ENCODE measurements at places on chromosomes 4 and X.

GRCh38 chr4:158139086-158139485 lies 33.7 kb downstream of the GASK1B start:
- DNase-seq = no peak

DNA sequence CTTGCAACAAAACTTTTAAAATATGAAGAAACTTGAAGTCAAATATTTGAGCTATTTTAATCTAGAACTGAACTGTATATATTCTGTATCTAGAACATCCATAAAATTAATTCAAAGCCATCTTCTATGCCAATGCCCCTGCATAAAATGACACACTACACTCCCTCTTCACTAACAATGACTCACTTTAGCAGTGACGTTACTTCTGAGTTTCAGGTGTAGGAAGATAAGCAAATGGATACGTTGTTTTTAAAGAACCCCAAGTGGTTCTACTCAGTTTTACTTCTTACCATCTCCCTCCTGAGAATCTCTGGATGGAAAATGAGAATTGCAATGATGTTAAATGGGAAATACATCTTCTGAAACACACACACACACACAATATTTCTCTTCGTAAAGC lies 45.2 kb downstream of the CXXC4 start:
- no peak for DNase-seq

DNA sequence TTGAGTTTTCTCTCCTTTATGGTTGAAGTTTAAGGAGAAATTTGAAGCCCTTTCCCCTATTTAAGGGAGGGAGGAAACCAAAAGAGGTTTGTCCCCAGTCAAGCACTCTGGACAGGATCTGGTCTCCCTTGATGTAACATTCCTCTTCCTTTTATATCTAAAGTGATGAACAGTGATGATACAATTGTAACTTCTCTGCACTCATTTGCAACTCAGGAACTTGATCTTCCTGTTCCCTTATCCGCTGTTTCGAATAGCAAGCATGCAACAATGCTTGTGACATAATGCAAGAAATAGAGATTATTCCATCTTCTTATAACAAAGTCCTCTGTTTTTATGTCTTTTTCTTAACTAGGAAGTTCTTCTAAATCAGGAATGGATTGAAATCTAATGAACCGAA lies 18.3 kb downstream of the ALPK1 start:
- no peak for DNase-seq

GRCh38 chrX:56947699-56948098 lies 47.6 kb downstream of the SPIN3 start:
- no peak for DNase-seq

DNA sequence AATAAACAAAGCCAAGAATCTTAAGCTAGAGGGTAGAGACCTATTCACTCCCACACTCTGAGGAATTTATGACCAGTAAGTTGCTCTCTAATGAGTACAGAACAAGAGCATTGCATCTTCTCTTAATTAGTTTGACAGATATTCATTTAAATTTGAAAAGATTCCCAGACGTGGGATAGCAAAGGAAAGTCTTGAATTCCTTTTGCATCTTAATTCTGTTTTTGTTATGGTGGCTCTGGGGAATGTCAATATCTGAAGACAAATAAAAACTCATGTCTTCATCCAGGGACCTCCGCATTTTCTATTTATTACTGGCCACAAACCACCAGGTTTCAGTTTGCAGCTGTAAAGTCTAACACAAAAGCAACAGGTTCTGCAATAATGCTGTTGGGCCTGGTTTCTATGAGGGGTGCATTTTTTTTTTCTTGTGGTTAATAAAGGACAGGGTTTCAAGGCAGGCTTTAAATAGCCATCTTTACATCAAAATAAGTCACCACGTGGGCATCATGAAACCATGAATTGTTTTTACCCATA lies 172.3 kb downstream of the SHROOM3 start:
- DNase-seq = no peak

DNA sequence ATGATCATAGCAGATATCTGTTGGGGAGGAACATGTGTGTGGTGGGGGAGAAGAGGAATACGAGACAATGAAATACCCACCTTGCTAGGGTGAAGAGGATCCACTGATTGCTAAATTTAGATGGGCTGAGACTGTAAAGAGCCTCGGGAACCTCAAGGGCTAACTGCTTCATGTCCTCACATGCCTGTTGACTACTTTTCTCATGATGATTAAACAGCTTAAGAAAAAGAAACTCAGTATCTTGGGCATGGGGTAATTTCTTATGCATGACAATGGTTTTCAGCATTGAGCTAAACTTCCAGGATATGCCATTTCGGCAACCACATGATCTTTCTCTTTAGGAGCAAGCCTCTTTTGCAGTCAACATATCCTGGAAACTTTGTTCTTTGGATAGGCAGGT lies 3.9 kb upstream of the LNX1 start:
- no peak for DNase-seq

- DNase-seq = no peak
Observed at GRCh38 chrX:40263014-40263560, 165.3 kb upstream of the BCOR start.

- no peak for DNase-seq
Observed at GRCh38 chr4:52096048-52096447, 44.9 kb downstream of the SPATA18 start.

- no peak for DNase-seq
Observed at GRCh38 chrX:23896981-23897380, 10.8 kb downstream of the APOO start.

DNA sequence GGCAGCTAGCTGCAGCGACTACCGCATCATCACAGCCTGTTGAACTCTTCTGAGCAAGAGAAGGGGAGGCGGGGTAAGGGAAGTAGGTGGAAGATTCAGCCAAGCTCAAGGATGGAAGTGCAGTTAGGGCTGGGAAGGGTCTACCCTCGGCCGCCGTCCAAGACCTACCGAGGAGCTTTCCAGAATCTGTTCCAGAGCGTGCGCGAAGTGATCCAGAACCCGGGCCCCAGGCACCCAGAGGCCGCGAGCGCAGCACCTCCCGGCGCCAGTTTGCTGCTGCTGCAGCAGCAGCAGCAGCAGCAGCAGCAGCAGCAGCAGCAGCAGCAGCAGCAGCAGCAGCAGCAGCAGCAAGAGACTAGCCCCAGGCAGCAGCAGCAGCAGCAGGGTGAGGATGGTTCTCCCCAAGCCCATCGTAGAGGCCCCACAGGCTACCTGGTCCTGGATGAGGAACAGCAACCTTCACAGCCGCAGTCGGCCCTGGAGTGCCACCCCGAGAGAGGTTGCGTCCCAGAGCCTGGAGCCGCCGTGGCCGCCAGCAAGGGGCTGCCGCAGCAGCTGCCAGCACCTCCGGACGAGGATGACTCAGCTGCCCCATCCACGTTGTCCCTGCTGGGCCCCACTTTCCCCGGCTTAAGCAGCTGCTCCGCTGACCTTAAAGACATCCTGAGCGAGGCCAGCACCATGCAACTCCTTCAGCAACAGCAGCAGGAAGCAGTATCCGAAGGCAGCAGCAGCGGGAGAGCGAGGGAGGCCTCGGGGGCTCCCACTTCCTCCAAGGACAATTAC lies 1.4 kb downstream of the AR start:
- DNase-seq = no peak

DNA sequence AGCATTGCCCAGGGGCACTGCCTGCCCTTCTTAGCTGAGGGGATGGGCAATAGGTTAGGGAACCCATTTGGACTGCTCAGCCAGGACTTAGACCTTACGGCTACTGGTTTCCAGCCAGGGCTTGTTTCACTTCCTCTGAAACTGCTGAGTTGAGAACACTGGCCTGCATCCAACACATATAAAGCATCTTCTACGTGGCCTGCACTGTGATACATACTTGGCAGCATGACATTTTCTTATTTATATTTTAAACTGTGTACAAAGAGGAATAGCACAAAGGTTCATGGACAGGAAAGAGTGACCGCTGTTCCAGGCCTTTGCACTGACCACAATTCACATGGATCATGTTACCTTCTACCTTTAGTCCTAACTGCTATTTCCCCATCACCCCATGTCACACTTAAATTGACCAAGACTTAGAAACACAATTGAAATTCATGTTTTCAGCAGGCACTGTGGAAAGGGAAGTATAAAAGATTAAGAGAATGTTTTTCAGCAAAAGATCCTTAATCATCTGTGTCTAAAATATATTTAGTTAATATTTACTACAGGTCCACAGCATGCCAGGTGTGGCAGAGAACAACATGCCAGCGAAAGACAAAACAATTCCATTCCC lies 43.7 kb downstream of the NLGN4X start:
- no peak for DNase-seq

- DNase-seq = no peak
Observed at GRCh38 chrX:122501652-122502051, 682.4 kb upstream of the GRIA3 start.

DNA sequence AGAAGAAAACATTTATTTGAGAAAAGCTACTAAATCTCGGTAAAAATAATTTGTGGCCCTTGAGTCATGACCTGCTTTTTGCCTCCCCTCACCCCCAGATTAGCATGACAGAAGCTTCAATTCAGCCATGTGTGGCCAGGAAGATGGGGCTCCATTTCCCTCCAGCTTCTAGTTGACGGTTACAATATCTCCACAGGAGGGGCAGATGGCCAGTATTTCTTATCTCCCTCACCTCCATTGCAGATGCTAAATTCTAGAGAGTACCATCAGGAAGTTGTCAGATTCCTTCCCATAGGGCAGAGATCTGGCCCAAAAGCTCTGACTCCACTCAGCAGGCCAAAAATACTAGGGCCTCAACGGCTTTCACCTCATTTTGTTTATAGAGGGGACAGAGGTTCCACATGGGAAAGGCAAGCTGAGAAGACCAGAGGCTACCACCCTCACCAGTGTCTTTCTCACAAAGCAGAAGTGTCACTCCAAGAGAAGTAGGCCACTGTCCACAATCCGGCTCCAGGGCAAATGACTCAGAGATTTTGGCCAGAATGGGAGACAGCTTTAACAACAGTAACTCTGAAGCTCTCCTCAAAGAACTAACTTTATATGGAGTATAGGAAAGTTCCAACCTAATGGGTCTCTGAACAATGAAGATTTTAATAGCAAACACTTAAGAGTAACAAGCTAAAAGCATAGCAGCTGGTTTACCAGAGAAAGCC lies 108.3 kb downstream of the TBC1D19 start:
- no peak for DNase-seq

GRCh38 chrX:154599531-154599930 lies 14.6 kb downstream of the CTAG1A start:
- DNase-seq = no peak

DNA sequence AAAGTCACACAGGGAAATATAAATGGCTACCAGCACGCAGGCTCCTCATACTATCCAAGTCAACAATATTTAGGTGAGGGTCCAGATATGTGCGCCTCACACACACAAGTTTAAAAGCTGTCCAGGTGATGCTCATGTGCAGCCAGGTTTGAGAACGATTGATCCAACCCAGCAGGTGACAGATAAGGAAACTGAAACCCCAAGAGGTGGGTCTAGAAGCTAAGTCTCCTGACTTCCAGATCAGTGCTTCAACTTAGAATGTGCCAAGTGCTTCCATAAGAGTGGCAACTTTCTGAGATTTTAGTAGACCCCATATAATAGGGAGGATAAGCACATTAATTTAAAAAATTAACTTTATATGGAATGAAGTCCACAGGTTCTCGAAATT lies 54.4 kb upstream of the NAP1L5 start:
- no peak for DNase-seq

DNA sequence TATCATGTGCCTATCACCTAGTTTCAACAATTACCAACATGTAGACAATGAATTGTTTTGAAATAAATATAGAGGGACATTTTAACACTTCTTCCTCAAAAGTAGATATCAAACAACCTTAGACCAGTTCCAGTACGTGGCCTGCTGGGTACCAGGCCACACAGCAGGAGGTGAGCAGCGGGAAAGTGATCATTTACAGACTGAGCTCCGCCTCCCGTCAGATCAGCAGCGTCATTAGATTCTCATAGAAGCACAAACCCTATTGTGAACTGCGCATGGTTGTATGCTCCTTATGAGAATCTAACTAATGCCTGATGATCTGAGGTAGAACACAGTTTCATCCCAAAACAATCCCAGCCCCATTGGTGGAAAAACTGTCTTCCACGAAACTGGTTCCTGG lies 6.5 kb downstream of the BBS7 start:
- no peak for DNase-seq

GRCh38 chr4:156672492-156673305 lies 298.9 kb downstream of the PDGFC start:
- DNase-seq = no peak

- DNase-seq = no peak
Observed at GRCh38 chr4:41072021-41072777, 142.1 kb downstream of the APBB2 start.

GRCh38 chrX:97842468-97843199 lies 958.9 kb downstream of the RPA4 start:
- DNase-seq = no peak

GRCh38 chr4:85492336-85492735 lies 17.4 kb downstream of the ARHGAP24 start:
- DNase-seq = no peak

DNA sequence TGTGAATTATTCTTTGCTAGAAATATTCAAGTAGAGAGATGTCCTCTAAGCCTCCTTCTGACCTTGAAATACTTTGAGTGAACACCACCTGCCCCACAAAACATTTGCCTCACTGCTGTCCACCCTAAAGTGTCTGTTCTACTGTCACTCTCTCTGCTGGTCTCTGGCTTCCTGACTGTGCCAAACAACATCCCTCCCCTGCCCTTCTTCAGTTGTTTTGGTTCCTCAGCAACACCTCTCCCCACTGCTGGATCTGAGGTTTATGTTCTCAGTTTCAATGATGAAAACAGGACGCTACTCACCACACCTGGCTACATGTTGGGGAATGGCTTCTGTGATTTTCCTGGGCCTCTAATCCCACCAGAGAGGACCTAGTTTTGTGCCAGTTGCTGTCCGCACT lies 456.9 kb downstream of the BCOR start:
- DNase-seq = no peak

DNA sequence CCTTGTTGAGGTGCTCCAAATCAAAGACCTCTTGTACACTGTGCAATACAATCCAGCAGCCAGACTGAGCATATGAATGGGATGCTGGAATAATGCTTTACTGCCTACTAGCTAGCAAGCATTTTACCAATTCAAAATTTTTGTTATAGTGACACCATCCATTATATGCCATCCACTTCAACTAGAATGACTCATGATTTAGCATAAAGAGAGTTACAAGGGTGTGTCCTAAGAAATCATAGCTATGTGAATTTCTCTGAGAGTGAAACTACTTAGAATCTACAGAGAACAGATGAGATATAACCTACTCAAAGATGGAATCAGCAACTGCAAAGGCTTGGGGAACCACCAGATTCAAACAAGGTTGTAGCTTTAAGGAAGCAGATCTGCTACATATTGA lies 221.9 kb downstream of the LHFPL1 start:
- DNase-seq = no peak

- DNase-seq = no peak
Observed at GRCh38 chr4:168654104-168654847, 157.4 kb downstream of the PALLD start.

All from stimulated activated naive CD4-positive, alpha-beta T cell (primary cell).